ENCODE measurements at places on chromosomes 6 and 20.

- DNase-seq, result peak; percentile 71
These were observed 62.9 kb downstream of the SSR1 start for GRCh38 chr6:7249946-7250643.

DNA sequence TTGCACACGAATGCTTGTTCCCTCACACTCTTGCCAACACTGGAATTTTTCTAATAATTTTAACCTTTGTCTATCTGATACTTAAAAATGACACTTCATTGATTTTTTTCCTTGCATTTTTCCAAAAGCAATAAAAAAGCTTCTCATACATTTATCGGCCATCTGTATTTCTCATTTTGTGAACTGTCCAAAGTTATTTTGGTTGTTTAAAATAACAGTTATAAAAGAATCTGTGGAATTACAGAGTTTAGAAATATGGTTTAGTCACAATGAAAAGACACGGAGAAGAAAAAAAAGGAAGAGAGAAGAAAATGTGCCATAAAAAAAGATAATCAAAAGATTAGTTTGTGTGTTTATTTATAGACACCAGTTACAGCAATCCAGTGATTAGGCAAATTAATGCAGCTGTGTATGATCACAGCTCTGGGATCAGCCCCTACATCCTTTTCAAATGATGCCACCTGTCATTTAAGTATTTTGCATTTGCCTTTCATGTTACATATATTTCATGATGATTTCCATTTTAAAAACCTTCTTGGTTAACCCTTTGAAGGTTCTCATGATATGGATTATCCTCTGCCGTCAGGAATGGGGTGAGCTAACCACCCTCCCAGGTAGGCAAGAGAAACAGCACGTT is 171.7 kb downstream of the BACH2 start:
- no peak for DNase-seq

DNA sequence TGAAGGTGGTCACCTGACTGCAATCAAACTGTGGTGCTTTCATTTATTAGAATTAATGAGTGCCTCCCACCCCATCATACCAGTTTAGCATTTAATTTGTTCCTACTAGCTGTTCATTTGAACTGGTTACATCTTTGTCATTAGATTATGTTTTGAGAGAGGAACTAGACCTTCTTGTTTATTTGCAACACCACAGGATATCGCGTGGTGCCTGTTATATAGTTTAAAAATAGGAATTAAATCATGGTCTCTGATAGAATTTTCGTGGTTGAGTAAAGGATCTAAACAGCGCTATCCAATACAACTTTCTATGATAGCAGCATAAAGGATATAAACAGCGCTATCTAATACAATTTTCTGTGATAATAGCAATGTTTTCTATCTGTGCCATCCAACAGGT is 2.8 kb downstream of the RPRD1B start:
- DNase-seq, result no peak

DNA sequence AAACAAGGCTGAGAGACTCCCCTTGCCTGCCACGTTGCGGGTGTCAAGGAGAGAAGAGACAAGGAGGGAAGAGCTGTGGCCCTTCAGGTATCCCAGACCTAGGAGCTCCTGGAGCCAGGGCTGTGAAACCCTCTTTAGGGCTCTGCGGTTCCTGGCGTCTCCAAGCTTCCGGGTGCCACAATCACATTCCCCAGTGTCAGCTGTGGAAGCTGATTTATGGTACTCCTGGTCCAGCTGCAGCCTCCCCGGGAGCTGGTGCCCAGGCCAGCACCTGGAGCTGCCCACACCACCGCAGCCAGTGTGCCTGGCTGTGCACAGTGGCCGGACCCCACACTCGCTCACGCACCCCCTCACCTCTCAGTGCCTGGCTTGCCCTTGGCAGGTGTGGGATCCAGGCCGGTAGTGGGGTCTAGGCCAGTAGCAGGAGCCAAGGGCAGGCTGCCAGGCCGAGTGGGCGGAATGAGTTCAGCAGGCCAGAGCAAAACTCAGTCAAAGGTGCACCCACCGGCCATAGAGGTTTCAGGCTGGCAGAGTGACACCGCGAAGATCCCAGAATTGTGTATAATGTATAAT is 58.9 kb upstream of the L3MBTL3 start:
- DNase-seq, result no peak

- no peak for DNase-seq
These were observed 48.4 kb upstream of the SLC35D3 start for GRCh38 chr6:136873748-136874147.

- DNase-seq, result no peak
These were observed 155.5 kb downstream of the HACE1 start for GRCh38 chr6:104704191-104704590.

GRCh38 chr20:57236813-57237584 is 29.4 kb downstream of the BMP7 start:
- DNase-seq, result no peak

GRCh38 chr6:28600245-28600644 is 74.6 kb downstream of the GPX5 start:
- DNase-seq, result no peak

- DNase-seq, result no peak
These were observed 210.1 kb upstream of the CCN2 start for GRCh38 chr6:132161283-132161682.

DNA sequence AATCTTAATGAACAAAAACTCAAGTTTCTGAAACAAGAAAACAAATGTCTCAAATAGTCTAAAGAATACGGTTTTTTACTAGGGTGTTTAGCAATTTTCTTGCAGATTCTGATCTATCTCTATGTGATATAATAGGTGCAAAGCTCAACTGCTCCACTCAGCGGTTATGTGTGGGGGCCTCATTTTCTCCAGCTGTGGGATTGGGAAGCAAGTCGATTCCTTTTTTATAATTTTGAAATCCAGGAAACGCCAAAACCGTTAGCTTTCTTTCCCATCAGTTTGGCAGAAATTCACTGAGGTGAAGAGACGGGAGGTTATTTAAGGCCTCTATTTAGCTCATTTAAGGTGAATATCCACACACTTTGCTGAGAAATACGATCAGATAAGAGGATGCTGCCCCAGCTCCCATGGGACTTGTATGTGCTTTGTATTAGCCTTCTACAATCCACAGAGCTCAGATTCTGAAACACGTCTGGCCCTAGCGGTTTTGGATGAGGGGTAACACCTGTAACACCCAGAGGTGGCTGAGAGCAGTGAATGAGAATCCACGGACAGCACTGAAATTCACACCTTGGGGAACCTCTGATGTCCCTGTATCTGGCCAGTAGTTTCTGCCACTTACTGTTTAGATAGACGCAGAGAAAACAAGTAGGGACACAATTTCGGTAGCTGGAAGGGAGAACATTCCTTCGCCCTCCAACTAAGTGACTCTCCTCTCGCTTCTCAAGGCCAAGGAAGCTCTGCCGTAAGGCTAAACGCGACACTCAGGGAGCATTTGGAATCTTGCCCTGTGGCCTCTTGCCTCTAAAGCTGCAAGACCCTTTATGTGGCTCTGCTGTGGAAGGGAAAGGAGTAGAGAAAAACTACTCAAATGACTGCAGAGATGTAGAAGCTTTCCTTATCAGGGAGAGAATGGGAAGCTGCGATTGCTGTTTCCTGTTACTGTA is 6.5 kb upstream of the BCAS4 start:
- DNase-seq, result no peak

DNA sequence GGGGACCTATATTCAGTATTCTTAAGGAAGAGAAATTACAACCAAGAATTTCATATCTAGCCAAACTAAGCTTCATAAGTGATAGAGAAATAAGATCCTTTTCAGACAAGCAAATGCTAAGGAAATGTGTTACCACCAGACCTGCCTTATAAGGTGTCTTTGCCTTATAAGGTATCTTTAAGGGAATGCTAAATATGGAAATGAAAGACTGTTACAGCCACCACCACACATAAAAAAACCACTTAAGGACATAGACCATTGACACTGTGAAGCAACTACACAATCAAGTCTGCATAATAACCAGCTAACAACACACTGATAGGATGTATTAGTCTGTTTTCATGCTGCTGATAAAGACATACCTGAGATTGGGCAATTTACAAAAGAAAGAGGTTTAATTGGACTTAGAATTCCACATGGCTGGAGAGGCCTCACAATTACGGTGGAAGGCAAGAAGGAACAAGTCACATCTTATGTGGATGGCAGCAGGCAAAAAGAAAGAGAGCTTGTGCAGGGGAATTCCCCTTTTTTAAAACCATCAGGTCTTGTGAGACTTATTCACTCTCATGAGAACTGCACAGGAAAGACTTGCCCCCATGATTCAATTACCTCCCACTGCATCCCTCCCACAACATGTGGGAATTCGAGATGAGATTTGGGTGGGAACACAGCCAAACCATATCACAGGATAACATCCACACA is 119.2 kb upstream of the LAMA2 start:
- no peak for DNase-seq

DNA sequence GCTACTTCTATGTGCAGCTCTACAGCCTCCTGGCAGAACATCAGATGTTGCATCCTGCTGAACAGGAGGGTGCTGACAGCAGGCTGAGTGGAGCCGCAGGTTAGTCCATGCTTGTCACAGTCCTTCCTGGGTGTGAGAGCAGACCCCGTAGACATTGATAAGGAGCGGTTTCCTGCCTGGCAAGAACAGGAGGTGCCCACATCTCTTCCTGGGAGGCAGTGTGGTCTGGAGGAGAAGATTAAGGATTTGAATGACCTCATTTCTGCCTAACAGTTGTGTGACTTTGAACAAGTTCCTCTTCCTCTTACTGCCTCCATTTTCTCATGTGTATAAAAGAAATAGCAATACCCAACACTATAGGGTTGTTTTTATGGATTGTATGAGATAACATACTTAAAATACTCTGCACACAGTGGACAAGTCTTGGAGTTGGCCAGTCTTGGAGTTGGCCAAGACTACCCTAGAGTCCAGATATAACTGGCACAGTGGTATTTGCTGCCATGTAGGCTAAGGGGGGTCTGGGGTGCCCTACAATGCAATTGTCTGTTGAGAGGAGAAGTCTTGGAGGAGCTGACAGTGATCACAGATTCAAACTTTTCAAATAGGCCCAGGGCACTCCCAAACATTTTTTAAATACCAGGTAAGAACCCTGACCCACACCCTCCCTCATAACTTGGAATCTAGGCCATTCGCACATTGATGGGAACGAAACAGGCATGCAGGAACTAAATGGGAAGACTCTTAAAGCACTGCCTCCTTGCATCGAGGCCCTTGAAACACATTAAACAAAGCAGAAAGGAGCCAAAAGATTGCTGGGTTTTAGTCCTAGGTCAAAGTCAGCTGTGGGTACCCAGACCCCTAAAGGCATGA is 32.6 kb upstream of the TBC1D7 start:
- DNase-seq, result no peak

GRCh38 chr6:169380493-169380892 is 126.8 kb upstream of the THBS2 start:
- DNase-seq, result no peak

GRCh38 chr6:162377735-162378134 is 349.8 kb downstream of the PRKN start:
- DNase-seq, result no peak

DNA sequence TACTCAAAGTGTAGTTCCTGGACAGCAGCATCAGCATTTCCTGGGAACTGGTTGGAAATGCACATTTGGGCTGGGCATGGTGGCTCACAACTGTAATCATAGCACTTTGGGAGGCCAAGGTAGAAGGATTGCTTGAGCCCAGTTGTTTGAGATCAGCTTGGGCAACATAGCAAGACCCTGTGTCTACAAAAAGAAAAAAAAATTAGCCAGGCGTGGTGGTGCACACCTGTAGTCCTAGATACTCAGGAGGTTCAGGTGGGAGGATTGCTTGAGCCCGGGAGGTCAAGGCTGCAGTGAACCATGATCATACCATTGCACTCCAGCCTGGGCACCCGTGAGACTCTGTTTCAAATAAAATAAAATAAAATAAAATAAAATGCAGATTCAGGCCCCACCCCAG is 156.2 kb downstream of the CDC5L start:
- peak; percentile 6 for DNase-seq

GRCh38 chr20:40016392-40016791 is 672.6 kb downstream of the MAFB start:
- no peak for DNase-seq

- DNase-seq, result no peak
These were observed 751.1 kb downstream of the DHX35 start for GRCh38 chr20:39713076-39713840.

GRCh38 chr6:912871-913835 is 220.2 kb upstream of the EXOC2 start:
- peak; percentile 68 for DNase-seq

Measured in islet precursor cell (in vitro differentiated cells).